ENCODE measurements at places on chromosomes 12 and 14.

DNA sequence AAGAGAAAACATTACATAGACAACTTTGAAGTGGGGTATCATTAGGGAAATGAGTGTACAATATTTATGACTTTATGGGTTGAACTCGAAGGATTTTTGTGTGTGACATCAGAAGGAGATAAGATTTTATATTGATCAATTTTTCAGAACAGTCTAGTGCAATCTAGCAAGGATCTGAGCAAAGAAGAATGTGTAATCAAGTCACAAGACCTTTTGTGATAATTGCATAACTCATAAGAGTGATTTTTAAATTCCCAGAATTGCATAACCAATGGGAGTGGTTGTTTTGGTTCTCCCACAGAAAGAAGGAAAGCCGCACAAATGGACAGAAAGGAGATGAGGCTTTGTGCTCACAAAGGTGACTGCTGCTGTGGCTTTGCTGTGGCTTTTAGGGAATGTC is 441.8 kb upstream of the FLRT2 start:
- no peak for DNase-seq

- no peak for DNase-seq
These were observed 26.5 kb upstream of the RCOR1 start for GRCh38 chr14:102565959-102566358.

- DNase-seq = no peak
These were observed 428.7 kb downstream of the AEBP2 start for GRCh38 chr12:19867970-19868369.

DNA sequence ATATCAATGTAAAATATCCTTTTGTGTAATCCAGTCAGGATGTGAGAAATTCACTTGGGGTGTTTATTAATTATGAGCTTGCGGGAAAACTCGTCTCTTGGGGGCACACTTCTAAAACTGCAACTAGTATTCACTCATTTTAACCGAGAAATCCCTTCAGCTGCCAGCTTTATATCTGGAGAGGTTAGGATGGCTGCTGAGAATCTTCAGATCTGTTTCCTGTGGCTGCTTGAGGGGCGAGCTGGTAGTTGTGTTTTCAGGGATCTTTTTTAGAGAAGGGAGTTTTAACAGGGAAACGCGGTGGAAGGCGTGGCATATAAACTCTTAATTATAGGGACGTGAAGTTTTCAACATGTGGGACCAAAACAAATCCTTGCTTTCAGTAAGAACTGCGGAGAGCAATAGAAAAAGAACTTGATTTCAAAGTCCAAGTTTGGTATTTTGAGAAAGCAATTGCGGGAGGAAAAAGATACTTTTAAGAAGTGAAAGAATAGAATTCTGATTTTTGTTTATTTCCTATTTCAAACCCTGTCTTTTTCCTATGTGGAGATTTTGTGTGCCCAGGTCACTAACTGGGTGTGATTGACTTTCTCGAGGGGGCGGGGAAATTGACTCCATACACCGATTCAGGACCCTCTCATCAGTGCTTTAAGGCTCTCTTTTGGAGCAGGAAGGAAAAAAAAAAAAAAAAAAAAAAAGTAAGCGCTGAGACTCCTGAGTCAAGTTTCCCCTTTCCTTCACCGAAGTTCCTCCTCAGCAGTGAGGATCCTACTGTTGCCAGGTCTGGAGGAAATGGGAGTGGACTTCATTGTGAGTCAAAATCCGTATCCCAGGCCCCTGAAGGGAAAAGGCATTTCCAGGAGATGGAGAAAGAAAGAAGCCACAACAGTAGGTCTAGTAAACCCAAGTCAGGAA is 1.1 kb downstream of the PPFIBP1 start:
- DNase-seq = no peak

- no peak for DNase-seq
These were observed 7.7 kb downstream of the XRCC3 start for GRCh38 chr14:103707329-103708263.

DNA sequence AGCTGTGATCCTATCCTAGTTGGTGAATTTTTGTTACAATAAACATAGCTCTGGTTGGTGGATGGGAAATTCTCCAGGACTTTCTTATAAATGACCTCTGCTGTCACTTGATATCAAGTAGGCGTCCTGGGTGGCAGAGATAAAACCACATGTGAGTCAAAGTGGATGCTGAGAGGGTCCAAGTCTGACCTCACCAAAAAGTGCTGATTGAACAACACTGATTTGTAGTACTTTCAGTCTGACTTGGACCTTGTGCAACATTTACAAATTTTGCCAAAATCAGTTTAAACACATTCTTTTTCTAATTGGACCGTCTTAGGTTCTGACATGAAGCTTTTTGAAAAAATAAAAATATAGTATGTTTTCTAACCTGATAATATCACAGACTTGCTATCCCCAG is 585.6 kb downstream of the GALC start:
- DNase-seq = no peak

All from GM06990 (cell line).